SIG-M5 (cell line): ENCODE measurements at places on chromosomes 11 and 22.

- no peak for DNase-seq
Measured at GRCh38 chr11:89182773-89183518, 5.3 kb downstream of the TYR start.

- no peak for DNase-seq
Measured at GRCh38 chr11:35750315-35750714, 87.7 kb downstream of the TRIM44 start.

GRCh38 chr11:33694346-33695050 lies 6.1 kb downstream of the C11orf91 start:
- DNase-seq, result no peak

- DNase-seq, result no peak
Measured at GRCh38 chr11:90120191-90120590, 14.3 kb upstream of the NAALAD2 start.

- DNase-seq, result no peak
Measured at GRCh38 chr22:20440637-20441591, 3.3 kb upstream of the SCARF2 start.

DNA sequence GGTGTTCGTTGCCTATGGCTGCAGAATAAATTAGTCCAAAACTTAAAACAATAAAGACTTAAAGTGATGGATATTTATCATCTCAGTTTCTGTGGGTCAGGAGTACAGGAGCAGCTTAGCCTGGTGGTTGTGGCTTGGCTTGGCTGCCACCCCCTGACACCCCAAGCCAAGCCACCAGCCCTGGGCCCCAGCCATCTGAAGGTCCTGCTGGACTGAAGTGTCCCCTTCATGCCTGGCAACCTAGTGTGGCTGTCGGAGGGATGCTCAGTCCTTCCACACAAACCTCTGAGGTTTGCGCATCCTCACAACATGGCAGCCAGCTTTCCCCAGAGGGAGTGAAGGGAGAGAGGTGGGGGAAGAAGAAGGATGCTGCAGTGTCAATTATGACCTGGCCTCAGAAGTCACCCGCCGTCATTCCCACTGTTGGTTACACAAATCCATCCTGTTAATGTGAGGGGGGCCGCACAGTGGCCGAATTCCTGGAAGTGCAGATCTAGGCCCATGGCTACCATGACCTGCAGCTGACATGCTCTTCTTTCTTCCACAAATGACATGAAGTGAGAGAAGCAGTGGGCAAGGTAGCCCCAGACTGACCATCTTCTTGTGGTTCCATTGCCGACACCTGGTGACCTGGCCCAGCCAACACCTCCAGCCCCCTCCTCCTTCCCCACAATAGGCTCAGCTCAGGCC lies 31.1 kb downstream of the IGF2 start:
- DNase-seq, result no peak

DNA sequence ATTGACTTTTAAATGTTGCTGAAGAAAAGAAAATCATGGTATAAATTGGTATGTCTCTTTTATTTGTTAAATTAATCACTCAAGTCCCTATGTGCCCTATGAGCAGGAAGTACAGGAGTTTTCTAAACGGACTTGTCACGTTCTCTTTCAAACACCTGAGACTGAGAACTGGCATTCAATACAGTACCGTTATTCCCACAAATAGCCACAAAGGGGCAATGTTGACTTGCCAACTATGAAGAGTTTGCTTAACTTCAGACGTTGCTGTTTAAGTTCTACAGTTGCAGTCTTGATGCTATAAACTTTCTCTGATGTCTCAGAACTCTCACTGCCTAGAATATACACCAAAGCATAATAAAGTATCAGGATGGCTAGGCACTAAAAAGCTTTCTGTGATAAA lies 7.6 kb downstream of the OR56A1 start:
- no peak for DNase-seq

DNA sequence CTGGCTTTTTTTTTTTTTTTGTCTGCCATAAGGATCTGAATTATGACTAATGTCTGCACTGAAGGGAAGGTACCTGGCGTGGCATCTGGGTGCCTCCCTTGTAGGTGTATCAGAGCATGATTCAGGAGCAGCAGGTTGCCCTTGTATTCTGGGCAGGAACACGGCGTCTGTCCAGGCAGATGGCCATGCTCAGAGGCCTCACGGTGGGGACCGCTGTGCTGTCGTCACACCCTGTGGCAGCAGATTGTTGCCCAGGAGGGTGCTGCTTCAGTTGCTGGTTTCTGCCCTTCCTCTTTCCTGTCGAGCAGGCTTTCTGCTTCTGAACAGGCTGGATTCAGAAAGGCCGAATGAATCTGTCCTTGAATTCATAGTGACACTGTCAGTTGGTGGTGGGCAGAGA lies 11.0 kb downstream of the ZNRF3 start:
- no peak for DNase-seq

DNA sequence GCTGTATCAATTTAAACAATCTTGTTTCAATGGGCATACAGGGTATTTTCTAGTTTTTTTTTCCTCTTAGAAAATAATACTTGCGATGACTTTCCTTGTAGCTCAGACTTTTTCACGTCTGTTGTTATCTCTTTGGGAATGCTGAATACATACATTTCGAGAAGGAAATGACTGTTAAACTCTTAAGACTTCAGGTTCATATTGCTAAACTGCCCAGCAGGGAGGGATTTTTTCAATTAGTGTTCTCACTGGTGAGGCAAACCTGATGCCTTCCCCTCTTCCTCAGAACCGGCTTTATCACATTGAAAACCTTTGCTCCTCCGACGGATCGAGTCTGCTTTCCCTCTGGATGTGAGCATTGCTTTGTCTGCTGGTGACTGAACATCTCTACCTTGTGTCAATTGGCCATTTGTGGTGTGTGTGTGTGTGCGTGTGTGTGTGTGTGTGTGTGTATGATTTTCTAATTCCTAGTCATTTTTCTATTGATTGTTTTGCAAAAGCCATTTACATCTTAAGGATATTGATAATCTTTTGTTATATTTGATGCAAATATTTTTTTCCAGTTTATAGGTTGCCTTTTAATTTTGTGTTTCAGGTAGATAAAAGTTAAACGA lies 6.6 kb downstream of the NEAT1 start:
- no peak for DNase-seq

- no peak for DNase-seq
Measured at GRCh38 chr11:45677770-45678512, 12.5 kb upstream of the CHST1 start.

DNA sequence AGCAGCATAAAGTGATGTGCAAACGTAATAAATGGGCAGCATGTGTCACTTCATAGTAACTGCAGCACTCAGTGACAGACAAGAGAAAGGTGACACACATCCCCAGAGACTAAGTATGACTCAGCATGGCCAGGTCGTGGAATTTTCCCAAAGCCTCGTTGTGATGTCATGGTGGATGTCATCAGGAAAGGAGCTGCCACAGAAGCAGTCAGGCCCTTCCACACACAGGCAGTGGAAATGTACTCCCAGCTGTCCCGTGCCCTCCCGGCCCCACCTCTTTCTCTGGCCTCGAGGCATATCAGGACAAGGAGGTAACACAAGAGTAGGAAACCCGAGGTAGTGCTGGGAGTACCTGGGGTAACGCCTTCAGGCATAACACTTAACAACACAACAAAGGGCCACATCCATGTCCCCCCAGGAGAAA lies 8.1 kb downstream of the PC start:
- DNase-seq, result no peak

GRCh38 chr11:120832481-120833238 lies 191.2 kb upstream of the TBCEL start:
- DNase-seq, result no peak

DNA sequence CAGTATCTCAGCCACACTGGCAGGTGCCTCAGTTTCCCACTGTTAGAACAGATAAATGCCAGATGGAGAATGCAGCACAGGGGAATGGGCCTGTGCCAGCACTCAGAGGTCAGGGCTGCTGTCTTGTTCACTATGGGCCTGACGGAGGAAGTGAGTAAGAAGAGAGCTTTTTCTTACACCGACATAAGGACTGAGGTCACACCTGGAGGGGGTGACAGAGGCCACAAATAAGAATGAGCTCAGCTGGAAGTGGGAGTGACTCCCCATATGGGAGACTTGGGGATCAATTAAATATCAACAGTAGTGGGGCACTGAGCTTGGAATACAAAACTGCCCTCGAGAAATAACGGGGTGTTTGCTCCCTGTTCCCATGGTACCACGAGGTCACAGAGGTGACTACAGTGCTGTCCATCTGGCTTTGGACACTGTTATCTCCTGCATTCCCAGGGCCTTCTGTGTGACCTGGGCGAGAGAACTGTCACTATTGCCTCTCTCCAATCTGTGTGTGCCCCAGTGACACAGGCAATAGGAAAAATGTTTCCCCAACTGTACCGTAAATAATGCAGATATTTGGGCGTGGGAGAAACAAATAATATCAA lies 94.1 kb upstream of the NNMT start:
- DNase-seq, result no peak

DNA sequence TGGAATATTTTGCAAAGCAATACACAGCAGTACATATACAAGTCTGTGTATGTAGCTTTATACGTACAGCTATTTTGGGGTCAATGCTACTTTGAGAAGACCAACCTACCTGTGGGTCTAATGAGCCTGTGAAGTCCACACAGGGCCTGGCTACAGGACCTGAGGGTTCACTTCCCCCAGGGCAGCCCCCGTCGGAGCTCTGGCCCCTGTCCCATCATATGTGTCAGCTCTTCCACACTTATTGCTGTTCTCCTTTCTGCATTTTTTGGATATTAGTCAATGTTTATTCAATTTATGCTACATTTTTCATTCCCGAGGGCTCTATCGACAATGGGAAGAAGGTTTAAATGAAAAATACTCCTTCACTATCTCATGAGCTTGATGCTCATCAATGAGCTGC lies 1473.6 kb downstream of the BRD1 start:
- no peak for DNase-seq

DNA sequence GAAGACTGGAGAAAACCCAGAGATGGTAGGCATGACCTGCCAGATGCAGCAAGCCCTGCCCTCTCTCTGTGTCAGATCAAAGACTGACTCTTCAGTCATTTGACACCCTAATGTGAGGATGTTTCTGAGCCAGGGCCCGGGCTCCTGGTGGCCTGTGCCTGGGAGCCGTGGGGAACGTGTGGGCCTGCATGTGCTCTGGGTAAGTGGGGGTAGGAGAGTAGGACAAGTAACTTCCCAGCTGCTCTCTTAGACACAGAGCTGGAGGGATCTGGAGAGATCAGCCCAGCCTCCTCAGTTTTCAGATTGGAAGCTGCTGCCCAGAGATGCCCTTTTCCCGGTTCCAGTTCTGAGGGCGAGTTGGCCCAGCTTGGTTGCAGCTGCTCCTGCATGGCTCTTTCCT lies 110.8 kb downstream of the TEAD1 start:
- no peak for DNase-seq

DNA sequence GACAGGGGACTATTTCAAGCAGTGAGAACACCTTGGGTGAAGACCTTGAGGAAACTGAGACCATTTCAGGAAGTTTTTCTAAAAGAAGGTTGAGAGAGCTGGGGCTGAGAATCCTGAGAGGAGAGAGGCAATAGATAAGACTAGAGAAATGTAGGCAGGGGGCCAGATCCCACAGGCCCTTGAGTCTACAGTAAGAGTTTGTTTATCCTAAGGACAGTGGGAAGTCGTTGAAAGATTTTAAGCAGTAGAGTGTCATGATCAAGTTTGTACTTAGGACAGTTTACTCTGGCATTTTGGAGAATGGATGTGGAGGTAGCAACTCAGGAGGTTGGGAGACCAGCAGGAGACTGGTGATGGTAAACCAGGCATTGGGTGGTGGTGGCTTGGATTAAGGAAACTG lies 17.1 kb downstream of the HSD17B12 start:
- no peak for DNase-seq

DNA sequence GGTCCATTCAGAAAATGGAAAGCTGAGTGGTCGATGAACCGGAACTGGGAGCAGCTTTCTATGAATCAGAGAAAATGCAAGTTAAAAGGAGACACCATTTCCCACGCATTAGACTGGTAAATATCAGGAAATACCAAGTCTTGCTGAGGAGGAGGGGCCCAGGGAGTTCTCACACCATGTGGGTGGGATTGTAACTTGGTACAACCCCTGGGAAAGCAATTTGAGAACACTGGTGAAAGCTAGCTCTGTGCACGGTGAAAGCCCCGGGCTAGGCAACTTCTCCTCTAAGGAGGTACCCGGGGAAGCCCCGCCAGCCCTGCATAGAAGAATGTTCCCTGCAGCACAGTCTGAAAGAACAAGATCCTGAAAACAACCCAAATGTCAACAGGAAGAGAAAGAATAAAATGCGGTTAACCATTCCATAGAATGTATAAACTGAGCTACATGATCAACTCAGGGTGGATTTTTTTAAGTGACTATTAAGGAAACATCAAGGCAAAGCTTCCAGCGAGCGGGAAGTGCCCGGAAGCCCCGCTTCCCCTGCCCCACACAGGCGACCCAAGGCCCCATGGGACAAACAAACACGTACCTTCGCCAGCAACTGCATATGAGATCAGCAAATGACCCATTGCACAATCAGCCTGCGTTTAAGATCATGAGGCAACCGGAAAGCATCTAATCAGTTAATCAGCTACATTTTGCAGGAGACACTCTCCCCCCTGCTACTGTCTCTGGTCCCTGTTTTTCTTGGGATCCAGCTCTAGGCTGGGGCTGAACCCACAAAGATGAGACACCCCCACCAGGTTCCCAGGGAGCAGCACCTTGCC lies 11.3 kb downstream of the SHANK2 start:
- DNase-seq, result no peak

DNA sequence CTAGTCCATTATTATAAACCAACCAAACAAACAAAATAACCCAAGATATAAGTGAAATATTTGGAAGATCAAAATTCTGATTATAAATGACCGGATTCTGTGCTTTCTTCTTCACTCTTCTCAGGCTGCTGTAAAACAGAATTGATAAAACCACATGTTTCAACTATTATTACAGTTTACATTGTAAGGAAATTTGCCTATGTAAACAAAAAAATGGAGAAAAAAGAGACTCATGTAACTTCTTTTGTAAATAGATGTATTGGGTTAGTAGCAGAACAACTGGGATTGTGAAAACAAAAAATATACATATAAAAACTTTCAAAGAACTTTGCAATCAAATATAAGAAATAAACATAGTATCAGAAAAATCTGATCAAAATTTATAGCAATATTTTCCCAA lies 295.2 kb upstream of the CCDC179 start:
- DNase-seq, result no peak

DNA sequence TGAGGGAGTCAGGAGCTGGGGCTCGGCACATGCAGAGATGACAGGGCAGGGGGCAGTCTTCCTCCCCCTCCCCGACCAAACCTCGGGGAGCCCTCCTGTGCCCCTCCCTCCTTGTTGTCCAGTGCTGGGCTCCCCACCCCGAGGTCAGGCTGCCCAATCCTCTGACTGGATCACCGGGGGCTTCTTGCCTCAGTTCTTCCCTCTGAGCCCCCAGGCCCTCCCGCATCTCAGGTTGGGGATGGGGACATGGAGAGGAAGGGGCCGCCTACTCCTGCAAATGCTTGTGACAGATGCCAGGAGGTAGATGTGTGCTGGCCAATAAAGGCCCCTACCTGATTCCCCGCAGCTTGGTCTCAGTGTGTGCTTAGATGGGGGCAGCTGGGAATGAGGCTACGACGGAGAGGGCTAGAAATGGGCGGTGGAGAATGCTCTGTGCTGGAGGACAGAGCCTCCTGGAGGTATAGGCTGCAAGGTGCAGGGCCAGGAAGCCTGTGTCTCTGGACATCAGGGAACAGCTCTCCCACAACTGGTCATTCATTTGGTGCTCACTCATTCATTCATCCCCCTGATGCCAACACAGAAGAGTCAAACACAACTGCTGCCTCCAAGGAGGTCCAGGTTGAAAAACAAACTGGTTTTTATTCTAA lies 8.4 kb downstream of the RHBDD3 start:
- no peak for DNase-seq
